A549 treated with AZD2906 at 1 μM for 4 hours (cell line): ENCODE measurements at places on chromosomes 5 and 9. TPM values are rescaled to one million over a fixed set of nuclear protein-coding genes. Genes with fewer than 3 reads are reported as not detected.

Gene BTNL8
- 0.06 TPM in 1 of 5 replicates, not detected in the others for total RNA-seq

Gene SLC6A18
- 0.24 TPM in 1 of 5 replicates, not detected in the others for total RNA-seq

Gene CARTPT
- not detected in 5 replicates for total RNA-seq

Gene SV2C
- not detected in 5 replicates for total RNA-seq

Gene NR5A1
- total RNA-seq = 0.07 to 0.20 TPM (median 0.17 TPM) in 5 replicates

Gene CTXN3
- not detected in 5 replicates for total RNA-seq

Gene PCDHGB1
- 1.4 to 1.9 TPM (median 1.7 TPM) in 5 replicates for total RNA-seq

Gene MZB1
- total RNA-seq = 0.07 to 0.11 TPM (median 0.09 TPM) in 3 of 5 replicates, not detected in the others

Gene BASP1
- 183 to 220 TPM (median 215 TPM) in 5 replicates for total RNA-seq

Gene FAT2
- total RNA-seq = under 0.01 to 0.01 TPM in 2 of 5 replicates, not detected in the others

Gene TSLP
- total RNA-seq = not detected in 5 replicates

Gene PCDHGA6
- 0.11 to 0.28 TPM (median 0.24 TPM) in 5 replicates for total RNA-seq

Gene ORM2
- not detected in 5 replicates for total RNA-seq

Gene LAMC3
- 1.7 to 2.3 TPM (median 2.2 TPM) in 5 replicates for total RNA-seq

Gene ACSL6
- total RNA-seq = 0.06 to 0.28 TPM (median 0.08 TPM) in 5 replicates

Gene PTGS1
- total RNA-seq = 1.5 to 2.0 TPM (median 1.8 TPM) in 5 replicates

Gene NKD2
- 17.9 to 25.5 TPM (median 24.3 TPM) in 5 replicates for total RNA-seq

Gene GPX3
- total RNA-seq = 17.4 to 21.2 TPM (median 18.2 TPM) in 5 replicates

Gene ANKDD1B
- 0.03 to 0.09 TPM in 2 of 5 replicates, not detected in the others for total RNA-seq

Gene FOXD4L5
- total RNA-seq = 0.03 to 0.08 TPM (median 0.06 TPM) in 3 of 5 replicates, not detected in the others

Gene WNK2
- 4.2 to 7.8 TPM (median 6.0 TPM) in 5 replicates for total RNA-seq

Gene POLR3G
- total RNA-seq = 11.4 to 16.3 TPM (median 15.1 TPM) in 5 replicates

Gene PCDHB12
- 0.01 to 0.02 TPM in 2 of 5 replicates, not detected in the others for total RNA-seq

Gene QRFP
- not detected in 5 replicates for total RNA-seq

Gene SLC1A1
- 0.88 to 1.2 TPM (median 1.2 TPM) in 5 replicates for total RNA-seq

Gene FOXD4
- total RNA-seq = 0.13 to 0.57 TPM (median 0.37 TPM) in 5 replicates

Gene PLPP7
- 0.11 TPM in 1 of 5 replicates, not detected in the others for total RNA-seq

Gene PCDHA9
- total RNA-seq = 0.01 TPM in 2 of 5 replicates, not detected in the others

Gene NADK2
- 9.0 to 13.1 TPM (median 11.4 TPM) in 5 replicates for total RNA-seq

Gene GRPEL2
- total RNA-seq = 6.6 to 10.8 TPM (median 7.3 TPM) in 5 replicates

Gene SH2D3C
- 0.05 to 0.16 TPM (median 0.08 TPM) in 4 of 5 replicates, not detected in the other for total RNA-seq

Gene C5orf34
- 3.6 to 5.4 TPM (median 4.2 TPM) in 5 replicates for total RNA-seq

Gene ZSWIM6
- 3.9 to 4.7 TPM (median 4.5 TPM) in 5 replicates for total RNA-seq

Gene MEIKIN
- total RNA-seq = not detected in 5 replicates

Gene TCF7
- total RNA-seq = 9.1 to 10.9 TPM (median 9.9 TPM) in 5 replicates

Gene ROR2
- 1.1 to 1.9 TPM (median 1.5 TPM) in 5 replicates for total RNA-seq

Gene GFI1B
- total RNA-seq = 0.07 to 0.11 TPM (median 0.10 TPM) in 4 of 5 replicates, not detected in the other

Gene CTNND2
- 0.04 to 0.18 TPM in 2 of 5 replicates, not detected in the others for total RNA-seq

Gene ORM1
- total RNA-seq = not detected in 5 replicates
